ENCODE measurements at places on chromosomes 12 and 14.

GRCh38 chr12:45244561-45245343 lies 28.9 kb downstream of the ANO6 start:
- DNase-seq: no peak
- H3K27me3 ChIP-seq: no peaks in the 10 kb centered on the region
- H3K27ac ChIP-seq: peak overlapping the region; percentile 29
- no peaks in the 10 kb centered on the region for H3K36me3 ChIP-seq
- H3K4me1 ChIP-seq: no peaks in the 10 kb centered on the region
- H3K4me3 ChIP-seq: no peak overlapping the region

DNA sequence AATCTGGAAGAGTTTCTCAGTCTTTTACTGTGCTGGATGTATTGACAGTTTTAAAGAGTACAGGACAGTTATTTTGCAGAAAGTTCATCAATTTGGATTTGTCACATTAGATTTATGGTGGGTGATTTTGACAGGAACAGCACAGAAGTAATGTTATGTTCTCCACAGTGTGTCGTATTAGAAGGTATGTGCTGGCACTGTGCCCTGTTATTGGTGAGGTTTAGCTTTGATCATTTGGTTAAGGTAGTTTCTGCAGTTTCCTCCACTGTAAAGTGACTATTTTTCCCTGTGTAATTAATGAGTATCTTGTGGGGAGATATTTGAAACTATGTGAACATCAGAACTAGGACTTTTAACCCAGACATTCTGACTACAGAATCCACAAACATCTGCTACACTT lies 308.5 kb upstream of the TBX3 start:
- no peaks in the 10 kb centered on the region for H3K27me3 ChIP-seq
- no peaks in the 10 kb centered on the region for H3K36me3 ChIP-seq
- no peak for DNase-seq
- H3K27ac ChIP-seq: no peak overlapping the region
- H3K4me1 ChIP-seq: no peaks in the 10 kb centered on the region

GRCh38 chr12:124727922-124728321 lies 135.7 kb downstream of the SCARB1 start:
- no peaks in the 10 kb centered on the region for H3K4me1 ChIP-seq
- DNase-seq: no peak
- H3K27me3 ChIP-seq: no peaks in the 10 kb centered on the region
- no peaks in the 10 kb centered on the region for H3K36me3 ChIP-seq
- no peak overlapping the region for H3K4me3 ChIP-seq

- H3K27ac ChIP-seq: peak overlapping the region; percentile 6
- no peaks in the 10 kb centered on the region for H3K27me3 ChIP-seq
- peaks cover 5% of the 10 kb centered on the region for H3K36me3 ChIP-seq
- DNase-seq: no peak
These were observed 56.7 kb downstream of the PPFIBP1 start for GRCh38 chr12:27580561-27581330.

- no peak overlapping the region for H3K27ac ChIP-seq
- peak; percentile 15 for DNase-seq
- no peak overlapping the region for H3K4me3 ChIP-seq
- H3K36me3 ChIP-seq: no peaks in the 10 kb centered on the region
These were observed 210.9 kb upstream of the ARID2 start for GRCh38 chr12:45518291-45519235.

- H3K4me1 ChIP-seq: no peaks in the 10 kb centered on the region
- no peak overlapping the region for H3K4me3 ChIP-seq
- DNase-seq: no peak
- no peak overlapping the region for H3K27ac ChIP-seq
- H3K36me3 ChIP-seq: no peaks in the 10 kb centered on the region
- H3K27me3 ChIP-seq: no peaks in the 10 kb centered on the region
These were observed 58.5 kb downstream of the PLXNC1 start for GRCh38 chr12:94206886-94207285.

GRCh38 chr14:29458547-29458946 lies 469.1 kb downstream of the PRKD1 start:
- DNase-seq: no peak
- no peaks in the 10 kb centered on the region for H3K36me3 ChIP-seq
- H3K4me3 ChIP-seq: no peak overlapping the region
- no peaks in the 10 kb centered on the region for H3K27me3 ChIP-seq
- no peak overlapping the region for H3K27ac ChIP-seq
- no peaks in the 10 kb centered on the region for H3K4me1 ChIP-seq

DNA sequence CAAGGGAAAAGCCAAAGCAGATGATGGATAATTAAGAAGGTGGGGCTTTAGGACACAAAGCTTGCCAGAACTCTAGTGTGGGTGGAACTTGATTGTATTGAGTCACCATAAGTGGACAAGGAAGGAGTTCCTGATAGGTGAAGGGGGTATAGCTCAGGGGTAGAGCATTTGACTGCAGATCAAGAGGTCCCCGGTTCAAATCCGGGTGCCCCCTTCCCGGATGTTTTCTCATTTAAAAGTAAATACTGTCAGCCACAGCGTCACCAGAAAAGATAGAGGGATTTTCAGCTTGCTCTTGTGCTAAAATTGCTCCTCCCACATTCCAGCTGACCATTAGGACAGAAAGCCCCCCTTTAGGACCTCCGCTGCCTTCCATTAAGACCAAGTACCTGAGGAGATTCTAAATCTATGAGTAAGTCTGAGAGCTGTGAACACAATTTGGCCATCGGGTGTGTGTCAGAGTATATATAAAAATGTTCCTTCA lies 36.6 kb downstream of the DCAF4 start:
- no peaks in the 10 kb centered on the region for H3K4me1 ChIP-seq
- DNase-seq: no peak
- H3K36me3 ChIP-seq: peaks cover 9% of the 10 kb centered on the region
- no peaks in the 10 kb centered on the region for H3K27me3 ChIP-seq
- H3K27ac ChIP-seq: no peak overlapping the region

DNA sequence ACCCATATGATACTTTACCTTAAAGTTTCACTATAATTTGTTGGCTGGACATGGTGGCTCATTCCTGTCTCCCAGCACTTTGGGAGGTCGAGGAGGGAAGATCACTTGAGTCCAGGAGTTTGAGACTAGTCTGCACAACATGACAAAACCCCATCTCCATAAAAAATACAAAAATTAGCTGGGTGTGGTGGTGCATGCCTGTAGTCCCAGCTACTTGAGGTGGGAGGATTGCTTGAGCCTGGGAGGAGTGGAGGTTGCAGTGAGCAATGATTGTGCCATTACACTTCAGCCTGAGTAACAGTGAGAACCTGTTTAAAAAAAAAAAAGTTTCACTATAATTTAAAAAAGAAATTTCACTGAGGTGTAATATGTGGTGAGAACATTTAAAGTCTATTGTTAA lies 21.2 kb downstream of the DERA start:
- H3K4me3 ChIP-seq: no peak overlapping the region
- no peaks in the 10 kb centered on the region for H3K27me3 ChIP-seq
- H3K4me1 ChIP-seq: peaks cover 5% of the 10 kb centered on the region
- no peak for DNase-seq
- H3K36me3 ChIP-seq: no peaks in the 10 kb centered on the region
- H3K27ac ChIP-seq: no peak overlapping the region

DNA sequence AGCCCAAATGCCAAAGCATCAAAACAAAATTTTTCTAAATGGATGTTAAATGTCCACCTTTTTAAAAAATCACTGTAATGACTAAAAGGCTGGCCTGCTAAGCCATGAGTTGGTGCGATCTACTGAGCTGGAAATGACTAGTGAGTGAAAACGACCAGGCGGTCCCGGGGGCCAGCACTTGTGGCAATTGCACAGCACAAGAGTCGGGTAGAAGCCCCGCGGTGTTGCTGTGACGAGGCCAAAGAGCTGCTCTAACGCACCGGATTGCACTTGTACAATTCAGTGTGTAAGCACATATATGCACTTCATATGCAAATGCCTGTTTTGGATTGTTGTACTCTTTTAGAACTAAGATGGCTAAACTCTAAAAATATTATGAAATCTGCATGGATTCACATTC lies 64.1 kb upstream of the DYNC1H1 start:
- no peak overlapping the region for H3K27ac ChIP-seq
- no peak for DNase-seq
- no peaks in the 10 kb centered on the region for H3K27me3 ChIP-seq
- H3K36me3 ChIP-seq: peaks cover 2% of the 10 kb centered on the region
- H3K4me1 ChIP-seq: no peaks in the 10 kb centered on the region
- H3K4me3 ChIP-seq: no peak overlapping the region

DNA sequence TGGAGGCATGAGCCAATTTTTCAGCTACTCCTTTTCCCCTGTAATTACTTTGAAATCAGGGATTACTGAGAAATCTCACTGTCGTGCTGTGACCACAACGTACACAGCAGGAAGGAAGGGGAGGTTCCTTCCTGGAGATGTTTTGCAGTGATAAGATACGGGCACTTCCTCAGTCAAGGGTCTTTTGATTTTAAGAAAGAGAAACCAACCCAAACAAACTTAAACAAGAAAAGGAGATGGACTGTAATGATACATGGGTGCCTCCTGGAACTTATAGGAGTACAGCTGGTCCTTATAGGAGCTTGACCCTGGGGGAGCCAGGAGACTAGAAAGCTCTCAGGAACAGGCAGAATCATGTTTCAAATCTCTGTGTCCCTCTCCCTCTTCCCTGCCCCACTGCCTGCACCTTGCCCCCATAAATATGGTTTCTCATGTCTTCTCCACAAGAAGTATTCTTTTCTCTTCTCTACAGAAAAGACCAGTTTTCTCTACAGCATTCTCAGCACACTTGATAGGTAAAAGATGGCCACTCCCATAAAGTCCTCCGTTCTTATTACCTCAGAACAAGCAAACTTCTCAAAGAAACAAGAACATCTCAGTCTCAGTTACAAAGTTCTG lies 281.1 kb upstream of the AMIGO2 start:
- no peaks in the 10 kb centered on the region for H3K27me3 ChIP-seq
- H3K4me1 ChIP-seq: no peaks in the 10 kb centered on the region
- peak overlapping the region; percentile 56 for H3K27ac ChIP-seq
- no peak for DNase-seq
- H3K4me3 ChIP-seq: no peak overlapping the region
- no peaks in the 10 kb centered on the region for H3K36me3 ChIP-seq

DNA sequence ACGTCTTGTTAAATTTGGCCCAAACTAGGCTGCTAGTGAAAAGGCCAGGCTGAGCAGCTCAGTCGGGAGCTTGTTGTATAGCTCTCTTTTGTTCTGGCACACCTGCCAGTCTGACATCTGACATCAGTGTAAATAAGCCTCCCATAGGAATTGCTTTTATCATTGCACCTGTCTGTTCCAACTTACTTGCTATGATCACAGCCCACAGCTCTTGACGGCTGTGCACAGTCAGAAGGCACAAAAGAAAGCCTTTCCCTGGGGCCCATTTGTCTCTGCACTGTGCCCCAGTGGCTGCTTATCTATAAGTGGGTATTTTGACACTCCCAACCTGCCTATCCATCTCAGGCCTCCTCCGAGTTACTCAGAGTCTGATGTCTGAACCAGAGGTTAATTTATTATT lies 324.5 kb downstream of the NUAK1 start:
- no peak overlapping the region for H3K4me3 ChIP-seq
- DNase-seq: no peak
- no peak overlapping the region for H3K27ac ChIP-seq
- no peaks in the 10 kb centered on the region for H3K4me1 ChIP-seq

GRCh38 chr12:5432011-5432400 lies at the start of gene NTF3:
TSS of gene NTF3 (plus strand) at chr12:5432108. CDS start at chr12:5432325, 217 bp downstream.
- no peaks in the 10 kb centered on the region for H3K4me1 ChIP-seq
- H3K27ac ChIP-seq: peak within 1 kb of the TSS; percentile 43
- H3K4me3 ChIP-seq: peak within 1 kb of the TSS; percentile 18

GRCh38 chr14:92582706-92583452 lies 69.3 kb downstream of the RIN3 start:
- DNase-seq: no peak
- H3K4me1 ChIP-seq: no peaks in the 10 kb centered on the region
- H3K27me3 ChIP-seq: no peaks in the 10 kb centered on the region

DNA sequence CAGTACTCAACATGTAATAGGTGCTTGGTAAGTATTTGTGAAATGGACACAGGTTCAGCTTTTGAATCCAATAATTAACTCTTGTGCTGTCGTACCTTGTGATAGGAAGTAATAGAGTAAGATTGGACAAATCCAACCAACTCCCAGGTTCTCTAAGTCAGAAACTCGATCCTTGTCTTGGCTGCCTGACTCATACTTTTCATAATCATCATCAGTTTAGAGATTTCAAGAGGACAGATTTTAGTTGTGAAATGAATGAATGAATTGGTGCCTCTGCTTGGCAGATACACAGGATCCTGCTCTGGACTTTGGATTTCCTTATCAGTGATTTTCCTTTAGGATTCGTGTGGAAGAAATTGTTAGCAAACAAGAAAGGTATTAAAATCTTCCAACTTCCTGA lies 1145.2 kb downstream of the AACS start:
- no peak overlapping the region for H3K27ac ChIP-seq
- H3K4me3 ChIP-seq: no peak overlapping the region
- no peaks in the 10 kb centered on the region for H3K36me3 ChIP-seq
- H3K4me1 ChIP-seq: no peaks in the 10 kb centered on the region

GRCh38 chr14:61654026-61654425 lies 41.3 kb upstream of the HIF1A start:
- no peak for DNase-seq
- H3K4me3 ChIP-seq: no peak overlapping the region
- no peaks in the 10 kb centered on the region for H3K27me3 ChIP-seq
- H3K4me1 ChIP-seq: peaks cover 2% of the 10 kb centered on the region

DNA sequence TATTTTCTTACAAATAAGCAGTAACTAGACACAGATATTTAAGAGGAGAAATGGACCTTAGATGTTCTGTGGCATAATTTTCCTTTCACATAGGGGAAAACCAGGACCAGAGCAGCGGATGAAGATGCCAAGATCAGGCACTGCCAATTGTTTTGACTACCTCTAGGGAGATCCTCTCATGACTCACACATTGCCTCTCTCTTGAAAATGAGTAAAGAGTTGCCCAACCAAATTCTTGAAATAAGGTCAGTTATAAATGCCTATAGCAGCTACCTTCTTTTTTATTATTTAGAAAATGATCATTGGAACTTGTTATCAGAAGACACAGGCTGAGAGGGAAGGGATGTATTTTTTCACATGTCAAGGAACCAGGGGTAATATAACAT lies 263.4 kb upstream of the PLEKHG7 start:
- no peaks in the 10 kb centered on the region for H3K4me1 ChIP-seq
- no peak for DNase-seq
- H3K4me3 ChIP-seq: no peak overlapping the region
- no peaks in the 10 kb centered on the region for H3K36me3 ChIP-seq
- no peak overlapping the region for H3K27ac ChIP-seq

GRCh38 chr14:85041618-85042017 lies 488.3 kb upstream of the FLRT2 start:
- no peak for DNase-seq
- no peaks in the 10 kb centered on the region for H3K4me1 ChIP-seq
- H3K27ac ChIP-seq: no peak overlapping the region
- H3K36me3 ChIP-seq: no peaks in the 10 kb centered on the region

DNA sequence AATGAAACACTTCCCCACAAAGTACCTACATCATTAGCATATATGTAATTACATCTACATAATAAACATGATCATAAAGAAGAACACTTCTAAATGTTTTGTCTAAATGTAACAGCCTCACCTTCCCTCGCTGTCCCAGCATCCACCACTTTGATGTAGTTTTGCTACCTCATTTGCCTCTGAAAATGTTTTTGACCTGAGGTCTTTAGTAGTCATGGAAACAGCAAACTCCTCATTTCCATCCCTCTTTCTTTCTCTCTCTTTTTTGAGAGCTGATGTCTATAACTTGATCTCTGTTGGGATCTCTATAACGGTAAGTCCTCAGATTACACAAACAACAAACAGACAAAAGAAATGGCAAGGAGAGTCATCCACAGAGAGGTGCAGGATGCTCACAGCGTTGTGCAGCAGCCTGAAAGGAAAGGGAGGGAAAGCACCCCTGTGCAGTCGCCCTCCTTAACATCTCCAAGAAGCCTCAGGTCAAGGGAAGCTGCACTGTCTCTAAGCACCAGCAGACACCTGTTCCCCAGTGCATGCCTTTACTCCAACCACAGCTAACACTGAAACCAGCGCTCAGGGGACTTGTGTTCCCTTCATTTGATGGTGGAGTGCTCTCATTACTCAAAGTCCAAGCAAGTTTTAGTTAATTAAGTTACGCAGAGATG lies 268.7 kb downstream of the TMEM132D start:
- H3K27ac ChIP-seq: no peak overlapping the region
- no peak overlapping the region for H3K4me3 ChIP-seq
- H3K4me1 ChIP-seq: no peaks in the 10 kb centered on the region
